ENCODE measurements at places on chromosomes 3 and 15.

DNA sequence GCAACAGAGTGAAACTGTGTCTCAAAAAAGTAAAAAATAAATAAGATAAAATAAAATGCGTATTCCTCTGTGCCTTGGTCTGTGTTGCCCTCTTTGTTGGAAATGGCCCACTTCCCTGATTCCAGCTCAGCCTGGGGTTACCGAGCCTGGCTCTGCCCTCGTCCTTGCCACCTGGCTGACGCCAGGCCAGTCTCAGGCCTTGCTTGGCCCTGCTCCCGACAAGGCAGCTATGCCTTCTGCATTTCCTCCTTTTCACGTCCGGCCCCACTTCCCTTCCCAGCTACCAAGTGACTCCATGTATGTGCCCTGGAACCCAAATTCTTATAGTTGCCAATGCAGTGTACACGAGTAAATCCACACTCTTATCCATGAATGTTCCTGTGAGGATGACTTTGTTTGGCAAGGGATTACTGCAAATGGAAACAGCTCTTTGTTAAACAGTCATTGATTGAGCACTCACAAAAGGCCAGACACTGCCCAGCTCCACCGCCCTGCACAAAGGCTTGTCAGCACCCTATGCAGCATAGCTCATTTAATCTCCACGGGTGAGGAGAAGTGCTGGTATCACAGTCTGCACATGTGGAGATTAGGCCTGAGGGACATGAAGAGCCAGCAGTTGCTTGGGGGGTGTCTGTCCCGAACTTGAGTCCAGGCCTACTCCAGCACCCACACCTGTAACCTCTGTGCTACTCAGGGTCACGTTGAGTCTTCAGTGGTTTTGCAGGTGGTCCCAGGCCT, 25.1 kb downstream of the SPSB4 start:
- no peak for DNase-seq

- no peak for DNase-seq
Measured at GRCh38 chr3:153379516-153379915, 217.5 kb downstream of the RAP2B start.

- no peak for DNase-seq
Measured at GRCh38 chr3:32398531-32398930, 6.9 kb downstream of the CMTM7 start.

DNA sequence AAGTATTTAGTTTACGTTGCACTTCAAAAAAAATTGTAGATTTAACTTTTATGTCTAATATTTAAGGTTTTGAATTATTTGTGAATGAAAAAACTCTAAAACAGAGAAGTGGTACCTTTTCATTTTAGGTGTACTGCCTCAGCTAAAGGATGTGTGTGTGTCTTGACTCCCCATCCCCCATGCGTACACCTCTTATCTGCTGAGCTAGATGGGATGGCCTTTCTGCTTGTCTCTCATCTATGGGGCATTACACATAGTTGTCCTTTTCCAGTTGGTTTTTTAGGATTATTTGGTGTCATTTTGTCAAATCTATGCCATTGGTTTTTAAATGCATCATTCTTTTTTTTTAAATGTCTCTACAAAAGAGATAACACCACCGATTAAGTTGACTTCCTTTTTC, 110.9 kb downstream of the FNDC3B start:
- no peak for DNase-seq

- no peak for DNase-seq
Measured at GRCh38 chr3:188352196-188352927, 198.4 kb downstream of the LPP start.

- no peak for DNase-seq
Measured at GRCh38 chr3:2976796-2977195, 133.4 kb downstream of the IL5RA start.

DNA sequence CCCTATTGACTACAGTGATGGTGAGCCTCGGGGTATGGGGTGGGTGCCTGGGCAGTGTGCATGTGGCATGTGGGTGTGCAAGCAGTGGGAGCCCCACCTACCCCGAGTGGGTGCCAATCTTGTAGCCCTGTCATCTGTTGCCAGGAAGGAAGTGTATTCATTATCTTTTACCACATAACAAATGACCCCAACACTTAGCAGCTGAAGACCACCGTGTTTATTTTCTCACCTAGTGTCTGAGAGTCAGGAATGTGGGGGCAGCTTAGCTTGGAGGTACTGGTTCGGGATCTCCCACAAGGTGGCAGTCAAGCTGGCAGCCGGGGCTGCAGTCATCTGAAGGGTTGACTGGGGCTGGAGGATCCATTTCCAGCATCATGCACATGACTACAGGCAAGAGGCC, 21.7 kb downstream of the XYLB start:
- DNase-seq: no peak

GRCh38 chr3:124884474-124885101, 2.6 kb downstream of the ITGB5 start:
- no peak for DNase-seq

GRCh38 chr3:138347960-138348753, at the start of gene MRAS:
Gene MRAS (plus strand): TSS chr3:138348579. CDS start chr3:138372884, 24,305 bp downstream.
- DNase-seq: peak; percentile 69

DNA sequence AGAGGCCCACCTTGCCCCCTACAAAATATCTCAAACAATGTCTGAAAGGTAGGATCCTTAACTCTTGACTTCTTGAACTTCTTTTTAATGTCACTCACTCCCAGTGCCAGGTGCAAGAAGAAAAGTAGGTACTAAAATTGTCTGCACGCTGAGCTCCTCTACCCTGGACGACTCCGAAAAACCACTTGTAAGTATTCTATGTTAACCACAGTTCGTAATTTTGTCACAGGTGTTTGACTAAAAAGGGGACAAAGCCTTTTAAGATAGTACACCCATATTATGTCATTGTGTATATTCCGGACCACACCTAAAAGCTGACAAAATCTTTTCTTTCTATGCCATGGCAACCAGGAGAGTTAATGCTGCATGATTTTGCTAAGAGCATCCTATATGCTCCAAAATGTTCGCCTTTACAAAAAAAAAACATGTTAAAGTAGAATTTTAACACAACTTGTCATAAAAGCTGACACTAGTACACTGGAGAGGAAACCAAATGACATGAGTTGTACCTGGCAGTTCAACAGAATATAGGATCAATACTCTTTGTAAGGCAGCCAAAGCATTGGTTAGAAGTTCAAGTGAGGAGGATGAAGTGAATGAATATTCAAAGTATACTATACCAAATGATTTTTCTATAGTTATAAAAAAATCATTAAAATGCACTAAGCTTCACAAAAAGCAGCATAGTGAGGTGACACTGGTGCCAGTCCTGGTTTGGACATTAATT, 210.5 kb downstream of the FOXP1 start:
- DNase-seq: no peak

DNA sequence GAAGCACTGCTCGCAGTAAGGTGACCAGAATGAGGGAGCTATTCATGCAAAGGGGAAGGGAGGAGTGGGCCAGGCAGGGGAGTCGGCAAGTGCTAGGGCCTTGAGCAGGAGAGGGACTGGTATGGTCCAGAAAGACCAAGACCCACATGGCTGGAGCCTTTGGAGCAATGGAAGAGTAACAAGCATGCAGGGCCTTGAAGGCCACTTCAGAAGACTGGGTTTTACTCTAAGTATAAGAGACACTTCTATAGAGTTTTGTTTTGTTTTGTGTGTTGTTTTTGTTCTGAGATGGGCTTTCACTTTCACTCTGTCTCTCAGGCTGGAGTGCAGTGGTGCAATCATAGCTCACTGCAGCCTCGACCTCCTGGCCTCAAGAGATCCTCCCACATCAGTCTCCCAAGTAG, 42.0 kb downstream of the BFSP2 start:
- no peak for DNase-seq

- DNase-seq: no peak
Measured at GRCh38 chr3:192901435-192901834, 16.2 kb downstream of the MB21D2 start.

- DNase-seq: no peak
Measured at GRCh38 chr15:70259640-70260508, 162.2 kb upstream of the TLE3 start.

- DNase-seq: no peak
Measured at GRCh38 chr3:195219351-195220230, 51.4 kb downstream of the XXYLT1 start.
